Tibial artery (tissue), 4 donors: ENCODE measurements at places on chromosomes 11 and 22.

DNA sequence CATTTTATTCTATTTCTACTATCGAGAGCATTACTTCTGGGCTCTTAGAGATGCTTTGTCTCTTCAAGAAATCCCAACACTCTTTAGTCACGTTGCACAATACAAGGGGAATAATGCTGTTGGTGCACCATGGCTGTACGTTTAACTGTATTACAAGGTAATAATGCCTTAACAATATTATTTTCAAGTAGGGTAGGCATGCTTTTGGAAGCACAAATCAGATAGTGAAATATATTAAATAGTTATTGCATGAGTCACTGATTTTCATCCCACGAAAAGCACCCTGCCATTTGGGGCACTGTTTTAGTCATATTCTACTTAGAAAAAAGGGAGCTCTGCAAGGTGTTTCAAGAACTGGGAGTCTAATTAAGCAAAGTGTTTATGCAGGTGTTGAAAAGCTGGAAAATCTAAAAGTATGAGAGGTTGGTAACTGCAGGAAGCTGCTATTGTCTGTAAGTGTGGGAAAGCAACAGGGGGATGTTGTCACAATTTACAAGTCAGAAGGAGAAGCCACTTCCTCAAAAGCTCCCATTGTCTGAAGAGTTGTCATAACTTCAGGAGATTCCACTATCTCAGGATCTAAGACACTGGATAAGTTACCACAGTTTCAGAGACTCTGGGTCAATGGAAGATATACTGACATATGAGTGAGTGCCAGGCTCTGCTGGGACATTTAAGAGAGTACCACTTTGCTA lies 218.2 kb downstream of the JRKL start:
- no peaks in the 10 kb centered on the region for H3K27me3 ChIP-seq
- H3K36me3 ChIP-seq: no peaks in the 10 kb centered on the region
- H3K4me1 ChIP-seq: no peaks in the 10 kb centered on the region
- H3K27ac ChIP-seq: no peak overlapping the region
- no peak overlapping the region for H3K4me3 ChIP-seq

DNA sequence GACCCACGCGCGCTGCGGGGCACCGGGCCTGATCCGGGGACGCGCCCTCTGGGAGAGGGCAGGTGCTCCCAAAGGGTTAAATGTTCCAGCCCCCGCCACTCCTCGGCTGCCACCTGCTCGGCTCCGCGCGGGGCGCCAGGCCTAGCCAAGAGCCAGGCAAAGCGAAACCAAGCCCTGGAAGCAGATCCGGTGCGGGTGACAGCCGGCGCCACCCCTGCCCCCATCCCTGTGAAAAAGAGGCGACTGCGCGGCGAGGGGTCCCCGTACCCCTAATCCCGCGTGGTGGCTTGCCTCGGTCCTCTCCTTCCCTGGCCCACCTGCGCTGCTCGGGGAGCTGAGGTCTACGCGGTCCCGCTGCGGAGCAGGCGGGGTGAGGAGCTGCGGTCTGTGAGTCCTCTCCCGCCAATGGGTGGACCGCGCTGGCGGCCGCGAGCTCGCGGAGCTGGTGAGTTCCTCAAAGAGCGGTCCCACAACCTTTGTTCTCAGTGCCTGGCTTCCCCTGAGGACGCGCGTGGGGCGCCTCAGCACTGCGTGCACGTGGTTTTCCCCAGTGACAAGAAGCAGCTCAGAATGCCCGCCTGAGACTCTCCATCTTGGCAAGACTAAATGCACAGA lies at the start of gene ME3:
TSS of gene ME3 (minus strand) at position 610 of the 615 bp plus-strand sequence.
- H3K4me3 ChIP-seq: peak within 1 kb of the TSS; percentile 93
- H3K27ac ChIP-seq: peak within 1 kb of the TSS; percentile 100
- no peaks in the 10 kb centered on the region for H3K4me1 ChIP-seq
- peak; percentile 83 for DNase-seq

GRCh38 chr11:6084587-6084986 lies 22.9 kb upstream of the OR56B4 start:
- no peak overlapping the region for H3K4me3 ChIP-seq
- no peaks in the 10 kb centered on the region for H3K36me3 ChIP-seq
- H3K4me1 ChIP-seq: no peaks in the 10 kb centered on the region
- H3K27ac ChIP-seq: no peak overlapping the region
- no peak for DNase-seq

- peak overlapping the region; percentile 60 for H3K4me3 ChIP-seq
- DNase-seq: peak; percentile 72
- H3K4me1 ChIP-seq: peaks cover 24% of the 10 kb centered on the region
- peak overlapping the region; percentile 73 for H3K27ac ChIP-seq
Observed at GRCh38 chr22:28883917-28884746, 760 bp downstream of the ZNRF3 start.

DNA sequence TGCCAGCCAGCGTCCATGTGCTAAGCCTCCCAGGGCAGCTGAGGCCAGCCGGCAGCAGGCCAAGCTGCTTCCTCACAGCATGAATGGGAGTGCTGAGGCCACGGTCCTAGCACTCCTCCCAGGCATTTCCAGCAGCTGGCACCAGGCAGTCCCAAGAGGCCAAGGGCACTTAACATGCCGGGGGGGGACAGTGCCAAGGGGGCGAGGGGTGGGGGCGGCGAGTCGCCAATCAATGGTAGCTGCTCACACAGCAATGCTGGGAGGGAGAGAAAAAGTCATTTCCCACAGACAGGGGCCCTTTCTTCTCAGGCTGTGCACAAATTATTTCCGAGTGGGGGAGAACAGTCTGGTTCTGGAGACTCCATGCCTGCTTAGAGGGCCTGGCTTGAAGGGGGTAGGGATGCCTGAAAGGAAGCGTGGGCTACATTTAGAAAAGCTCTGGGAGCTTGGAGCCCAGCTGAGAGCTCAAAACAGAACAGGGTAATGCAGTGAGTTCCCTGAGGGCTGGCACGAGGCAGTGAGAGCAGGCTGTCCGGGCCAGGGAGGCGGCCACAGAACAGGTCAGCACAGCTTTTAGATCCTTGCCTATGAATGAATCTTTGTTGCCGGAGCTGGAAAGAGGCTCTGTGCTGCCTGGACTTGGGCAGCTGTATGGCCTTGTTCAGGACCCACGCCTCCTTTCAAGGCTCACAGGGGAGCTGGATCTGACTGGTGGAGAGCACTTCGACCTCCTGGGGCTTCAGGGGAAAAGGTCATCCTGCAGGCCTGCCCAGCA lies 14.4 kb upstream of the TBC1D10A start:
- peaks cover 31% of the 10 kb centered on the region for H3K4me1 ChIP-seq
- peaks cover 94% of the 10 kb centered on the region for H3K36me3 ChIP-seq
- no peaks in the 10 kb centered on the region for H3K27me3 ChIP-seq
- no peak overlapping the region for H3K4me3 ChIP-seq
- peak; percentile 44 for DNase-seq
- H3K27ac ChIP-seq: peak overlapping the region; percentile 66

- no peaks in the 10 kb centered on the region for H3K4me1 ChIP-seq
- H3K27ac ChIP-seq: no peak overlapping the region
- H3K27me3 ChIP-seq: no peaks in the 10 kb centered on the region
- no peak for DNase-seq
- no peaks in the 10 kb centered on the region for H3K36me3 ChIP-seq
Observed at GRCh38 chr11:76107971-76108370, 98.3 kb downstream of the WNT11 start.

GRCh38 chr11:94877443-94878200 lies 95.7 kb downstream of the CWC15 start:
- DNase-seq: no peak
- H3K4me1 ChIP-seq: peaks cover 32% of the 10 kb centered on the region
- peaks cover 63% of the 10 kb centered on the region for H3K36me3 ChIP-seq

- H3K27ac ChIP-seq: no peak overlapping the region
- H3K36me3 ChIP-seq: peaks cover 45% of the 10 kb centered on the region
- H3K4me3 ChIP-seq: peak overlapping the region; percentile 26
- H3K27me3 ChIP-seq: no peaks in the 10 kb centered on the region
Observed at GRCh38 chr11:65639623-65640482, 2.0 kb downstream of the SIPA1 start.

GRCh38 chr11:19524171-19524671 lies 188.4 kb upstream of the NAV2 start:
- no peak overlapping the region for H3K27ac ChIP-seq
- DNase-seq: no peak
- H3K36me3 ChIP-seq: no peaks in the 10 kb centered on the region
- no peak overlapping the region for H3K4me3 ChIP-seq
- no peaks in the 10 kb centered on the region for H3K4me1 ChIP-seq

- no peaks in the 10 kb centered on the region for H3K4me1 ChIP-seq
- H3K27me3 ChIP-seq: no peaks in the 10 kb centered on the region
- DNase-seq: no peak
- no peaks in the 10 kb centered on the region for H3K36me3 ChIP-seq
- no peak overlapping the region for H3K27ac ChIP-seq
- H3K4me3 ChIP-seq: no peak overlapping the region
Observed at GRCh38 chr11:39661890-39662289, 1797.6 kb downstream of the LRRC4C start.

DNA sequence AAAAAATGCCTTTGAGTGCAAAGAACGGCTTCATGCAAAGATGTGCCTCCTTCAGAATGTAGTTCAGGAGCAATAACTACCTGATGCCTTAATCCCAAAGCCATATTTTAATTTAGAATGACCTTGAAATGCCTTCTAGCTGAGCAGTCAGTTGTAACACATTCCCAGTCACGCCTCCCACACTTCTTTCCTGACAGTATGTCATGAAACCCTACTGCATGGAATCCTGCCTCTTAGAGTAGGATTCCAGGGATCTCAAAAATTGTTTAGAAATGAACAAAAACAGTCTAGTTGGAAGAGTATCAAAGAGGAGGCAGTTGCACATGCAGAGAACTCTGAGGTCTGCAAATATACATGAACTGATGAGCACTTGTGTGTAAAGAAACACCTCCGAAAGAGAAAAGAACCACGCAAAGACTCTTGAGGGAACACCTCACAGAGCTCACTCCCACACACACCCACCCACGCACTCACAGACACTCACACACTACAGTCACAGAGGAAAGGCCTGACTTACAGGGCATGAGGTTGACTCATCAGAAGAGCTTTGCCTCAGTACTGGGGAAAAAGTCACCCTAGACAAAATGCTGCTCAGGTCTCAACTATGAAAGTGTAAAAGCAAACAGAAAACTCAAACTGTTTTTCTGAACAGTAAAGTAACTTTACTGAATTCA lies 77.4 kb downstream of the GGTLC2 start:
- no peak overlapping the region for H3K4me3 ChIP-seq
- no peaks in the 10 kb centered on the region for H3K36me3 ChIP-seq
- H3K4me1 ChIP-seq: no peaks in the 10 kb centered on the region

- no peaks in the 10 kb centered on the region for H3K27me3 ChIP-seq
- no peak overlapping the region for H3K27ac ChIP-seq
- H3K36me3 ChIP-seq: peaks cover 24% of the 10 kb centered on the region
- no peak for DNase-seq
- peaks cover 20% of the 10 kb centered on the region for H3K4me1 ChIP-seq
Observed at GRCh38 chr11:5679811-5680210, 5.1 kb downstream of the TRIM5 start.

GRCh38 chr11:90700789-90701439 lies 478.1 kb upstream of the CHORDC1 start:
- H3K27ac ChIP-seq: no peak overlapping the region
- H3K4me1 ChIP-seq: no peaks in the 10 kb centered on the region
- no peaks in the 10 kb centered on the region for H3K27me3 ChIP-seq
- DNase-seq: no peak

GRCh38 chr11:134399996-134400395 lies 12.0 kb downstream of the B3GAT1 start:
- no peak overlapping the region for H3K4me3 ChIP-seq
- H3K27ac ChIP-seq: no peak overlapping the region
- no peaks in the 10 kb centered on the region for H3K27me3 ChIP-seq
- no peaks in the 10 kb centered on the region for H3K36me3 ChIP-seq
- no peaks in the 10 kb centered on the region for H3K4me1 ChIP-seq

DNA sequence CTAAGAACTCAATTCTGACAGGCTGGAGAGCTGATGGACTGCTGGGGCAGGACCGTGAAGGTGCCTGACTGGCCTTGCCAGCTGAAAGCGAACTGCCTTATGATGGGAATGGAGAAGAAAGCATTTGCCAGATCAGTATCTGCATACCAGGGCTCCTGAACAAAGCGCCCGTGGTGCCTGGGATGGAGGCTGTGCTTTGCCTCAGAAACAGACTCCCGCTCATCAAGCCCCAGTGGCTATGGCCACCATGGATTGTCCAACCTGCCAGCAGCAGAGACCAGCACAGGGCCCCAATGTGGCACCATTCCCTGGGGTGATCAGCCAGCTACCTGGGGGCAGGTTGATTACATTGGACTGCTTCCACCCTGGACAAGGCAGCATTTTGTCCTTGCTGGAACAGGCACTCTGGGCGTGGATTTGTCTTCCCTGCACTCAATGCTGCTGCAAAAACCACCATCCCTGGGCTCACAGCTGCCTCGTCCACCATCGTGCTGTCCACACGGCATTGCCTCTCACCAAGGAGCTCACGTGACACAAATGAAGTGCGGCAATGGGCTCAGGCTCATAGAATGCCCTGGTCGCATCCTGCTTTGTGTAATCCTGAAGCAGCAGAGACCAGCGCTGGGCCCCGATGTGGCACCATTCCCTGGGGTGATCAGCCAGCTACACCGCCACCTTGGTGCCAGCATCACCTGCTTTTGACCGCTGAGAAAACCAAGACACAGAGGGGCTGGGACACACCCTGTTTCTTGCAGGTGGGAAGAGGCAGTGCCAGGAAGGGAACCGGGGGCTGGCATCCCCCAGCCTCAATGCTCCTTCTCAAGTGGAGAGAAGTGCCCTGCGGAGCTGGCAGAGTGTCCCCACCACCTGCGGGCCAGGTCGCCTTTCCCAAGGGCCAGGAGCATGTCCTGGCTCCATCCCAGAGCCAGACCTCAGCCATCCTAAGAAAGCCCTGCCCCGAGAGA lies 1367.5 kb downstream of the BRD1 start:
- H3K36me3 ChIP-seq: no peaks in the 10 kb centered on the region
- no peak overlapping the region for H3K4me3 ChIP-seq
- no peak overlapping the region for H3K27ac ChIP-seq

- H3K27me3 ChIP-seq: no peaks in the 10 kb centered on the region
- no peak overlapping the region for H3K27ac ChIP-seq
- DNase-seq: peak; percentile 43
- no peaks in the 10 kb centered on the region for H3K36me3 ChIP-seq
- H3K4me1 ChIP-seq: no peaks in the 10 kb centered on the region
- no peak overlapping the region for H3K4me3 ChIP-seq
Observed at GRCh38 chr11:17771415-17771814, 36.8 kb downstream of the KCNC1 start.

GRCh38 chr22:35445933-35446332 lies 46.0 kb downstream of the MCM5 start:
- H3K36me3 ChIP-seq: no peaks in the 10 kb centered on the region
- H3K4me3 ChIP-seq: no peak overlapping the region
- H3K27me3 ChIP-seq: no peaks in the 10 kb centered on the region
- no peaks in the 10 kb centered on the region for H3K4me1 ChIP-seq
- no peak for DNase-seq

GRCh38 chr11:94742665-94743064 lies 25.5 kb upstream of the AMOTL1 start:
- peaks cover 15% of the 10 kb centered on the region for H3K4me1 ChIP-seq
- H3K4me3 ChIP-seq: no peak overlapping the region
- H3K27me3 ChIP-seq: no peaks in the 10 kb centered on the region
- no peaks in the 10 kb centered on the region for H3K36me3 ChIP-seq
- no peak for DNase-seq
- no peak overlapping the region for H3K27ac ChIP-seq

GRCh38 chr11:45834298-45834756 lies 12.9 kb upstream of the CRY2 start:
- no peak overlapping the region for H3K27ac ChIP-seq
- H3K4me3 ChIP-seq: no peak overlapping the region
- H3K4me1 ChIP-seq: no peaks in the 10 kb centered on the region
- no peaks in the 10 kb centered on the region for H3K36me3 ChIP-seq
- DNase-seq: no peak
